ENCODE measurements at places on chromosomes 3 and 15. TPM values are rescaled to one million over a fixed set of nuclear protein-coding genes. Genes with fewer than 3 reads are reported as not detected.

- no peak for DNase-seq
- H3K4me3 ChIP-seq = no peak overlapping the region
- no peaks in the 10 kb centered on the region for H3K4me1 ChIP-seq
- no peaks in the 10 kb centered on the region for H3K36me3 ChIP-seq
- no peaks in the 10 kb centered on the region for H3K27me3 ChIP-seq
- no peak overlapping the region for H3K27ac ChIP-seq
Measured at GRCh38 chr15:46872981-46873330, 844.3 kb upstream of the SEMA6D start.

DNA sequence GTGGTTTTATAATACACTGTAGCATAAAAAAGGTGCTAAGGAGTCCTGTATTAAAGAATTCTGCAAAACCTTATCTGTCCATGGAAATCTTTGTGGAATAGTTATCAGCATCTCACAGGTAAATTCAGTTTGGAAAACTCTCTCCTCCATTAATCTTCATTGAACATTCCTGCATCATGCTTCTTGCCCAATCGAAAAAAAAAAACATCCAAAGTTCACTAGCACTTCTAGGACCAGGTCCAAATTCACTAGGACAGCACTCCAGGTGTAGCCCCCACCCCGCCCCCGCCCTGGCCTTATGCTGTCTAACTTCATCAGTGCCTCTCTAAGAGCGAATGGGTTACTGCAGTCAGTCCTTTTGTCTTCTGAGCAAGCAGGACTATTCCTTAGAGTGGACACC is 138.6 kb downstream of the PLD1 start:
- no peak overlapping the region for H3K4me3 ChIP-seq
- no peak for DNase-seq
- H3K36me3 ChIP-seq = peaks cover 10% of the 10 kb centered on the region
- no peak overlapping the region for H3K27ac ChIP-seq
- H3K27me3 ChIP-seq = no peaks in the 10 kb centered on the region
- H3K4me1 ChIP-seq = no peaks in the 10 kb centered on the region

DNA sequence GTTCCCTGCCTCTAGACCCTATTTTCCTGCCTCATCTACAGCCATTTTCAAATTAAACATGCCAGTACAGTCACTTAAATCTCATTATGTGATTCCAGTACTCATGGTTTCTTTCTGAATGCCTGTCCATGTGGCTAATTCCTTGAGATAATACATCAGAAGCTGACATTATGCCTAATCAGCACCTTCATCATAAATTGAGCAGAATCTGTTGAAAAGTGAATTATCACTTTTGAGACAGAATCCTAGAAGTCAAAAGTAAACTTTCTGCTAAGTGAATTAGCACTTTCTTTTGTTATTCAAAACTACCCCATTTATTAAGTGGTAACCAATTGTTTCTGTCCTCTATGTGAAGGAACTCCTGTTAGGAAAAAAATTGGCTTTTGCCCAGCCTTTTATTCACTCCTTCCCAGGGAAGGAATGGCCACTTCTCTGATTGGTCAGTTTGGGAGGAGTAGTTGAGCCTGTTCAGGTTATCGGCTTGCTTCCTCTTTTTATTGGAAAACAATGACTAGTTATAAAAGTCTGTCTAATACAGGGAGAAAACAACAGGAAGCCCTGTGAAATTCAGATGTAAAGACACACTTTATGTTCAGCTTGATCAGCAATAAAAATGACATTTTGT is 40.5 kb downstream of the OSTN start:
- peak; percentile 91 for DNase-seq
- peaks cover 45% of the 10 kb centered on the region for H3K4me1 ChIP-seq
- peak overlapping the region; percentile 21 for H3K4me3 ChIP-seq
- no peaks in the 10 kb centered on the region for H3K36me3 ChIP-seq
- H3K27ac ChIP-seq = peak overlapping the region; percentile 86

DNA sequence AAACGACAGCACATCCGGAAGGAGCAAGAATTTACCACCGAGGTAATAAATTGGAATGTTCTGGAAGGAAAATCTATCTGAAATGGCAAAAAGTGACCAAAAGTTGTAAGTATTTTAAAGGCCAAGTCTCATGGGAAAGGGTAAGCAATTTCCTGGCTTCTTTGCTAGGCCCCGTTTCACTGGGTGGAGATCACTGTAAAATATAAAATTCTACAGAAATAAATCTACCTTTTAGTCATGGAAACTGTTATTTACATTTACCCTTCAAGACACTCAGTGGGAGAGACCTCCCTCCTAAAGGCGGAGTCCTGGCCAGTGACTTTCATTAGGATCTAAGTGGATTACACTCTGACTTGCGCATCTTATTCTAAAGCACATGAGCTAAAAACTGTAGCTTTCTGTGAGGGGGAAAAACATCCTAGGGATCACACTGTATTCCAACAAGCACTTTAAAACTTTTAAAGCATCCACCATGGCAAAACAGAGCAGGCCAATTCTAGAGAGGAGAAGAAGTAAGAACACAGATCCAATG is 28.8 kb downstream of the LYZL4 start:
- peaks cover 3% of the 10 kb centered on the region for H3K27me3 ChIP-seq
- no peaks in the 10 kb centered on the region for H3K36me3 ChIP-seq
- H3K4me3 ChIP-seq = no peak overlapping the region
- no peaks in the 10 kb centered on the region for H3K4me1 ChIP-seq
- H3K27ac ChIP-seq = no peak overlapping the region

Gene LRTM1
- total RNA-seq = not detected

Gene ADGRG7
- total RNA-seq = not detected

Gene HRG
- total RNA-seq = not detected

Gene PLXNB1
- 43.1 TPM for total RNA-seq

DNA sequence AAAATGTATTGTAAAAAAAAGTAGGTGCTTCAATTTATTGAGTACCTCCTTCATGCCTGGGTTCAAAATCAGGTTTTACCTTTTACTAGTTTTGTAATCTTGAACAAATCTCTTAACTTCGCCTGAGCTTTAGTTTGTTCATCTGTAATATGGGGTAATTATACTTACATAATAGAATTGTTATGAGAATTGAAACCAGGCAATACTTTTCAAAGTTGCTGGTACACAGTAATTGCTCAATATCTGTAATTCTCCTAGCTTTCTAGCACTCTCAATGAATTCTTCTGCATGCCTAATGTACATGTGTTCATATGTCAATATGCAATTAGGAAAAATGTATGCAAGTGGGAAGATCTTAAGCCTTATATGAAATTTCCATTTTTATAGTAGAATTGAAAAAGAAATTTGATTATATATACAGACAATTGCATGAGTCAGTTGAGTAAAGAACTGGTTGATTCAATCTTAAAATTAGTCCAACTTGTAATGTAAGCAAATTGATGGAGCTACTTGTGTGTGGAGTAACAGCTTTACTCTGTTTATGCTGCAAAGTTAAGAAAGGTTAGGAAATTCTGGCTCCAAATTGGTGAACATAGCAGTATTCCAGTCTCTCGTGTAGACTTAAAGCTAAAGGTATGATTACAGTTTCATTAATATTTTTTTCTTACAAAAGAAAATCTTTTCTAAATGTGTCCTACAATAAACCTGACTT is 4.1 kb downstream of the TNFSF10 start:
- no peak overlapping the region for H3K4me3 ChIP-seq
- peaks cover 31% of the 10 kb centered on the region for H3K4me1 ChIP-seq

DNA sequence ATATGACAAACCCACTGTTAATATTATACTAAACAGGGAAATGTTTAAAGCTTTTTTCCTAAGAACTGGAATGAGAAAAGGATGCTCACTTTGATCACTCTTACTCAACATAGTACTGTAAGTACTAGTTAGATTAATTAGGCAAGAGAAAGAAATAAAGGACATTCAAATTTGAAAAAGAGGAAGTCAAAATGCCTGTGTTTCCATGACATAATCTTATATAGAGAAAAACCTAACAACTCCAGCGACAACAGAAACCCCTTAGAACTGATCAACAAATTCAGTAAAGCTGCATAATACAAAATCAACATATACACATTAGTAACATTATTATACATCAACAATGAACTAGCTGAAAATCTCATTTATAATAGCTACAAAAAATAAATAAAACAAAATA is 200.6 kb upstream of the ROBO1 start:
- no peaks in the 10 kb centered on the region for H3K36me3 ChIP-seq
- H3K27ac ChIP-seq = no peak overlapping the region
- no peak overlapping the region for H3K4me3 ChIP-seq
- no peak for DNase-seq
- no peaks in the 10 kb centered on the region for H3K27me3 ChIP-seq

DNA sequence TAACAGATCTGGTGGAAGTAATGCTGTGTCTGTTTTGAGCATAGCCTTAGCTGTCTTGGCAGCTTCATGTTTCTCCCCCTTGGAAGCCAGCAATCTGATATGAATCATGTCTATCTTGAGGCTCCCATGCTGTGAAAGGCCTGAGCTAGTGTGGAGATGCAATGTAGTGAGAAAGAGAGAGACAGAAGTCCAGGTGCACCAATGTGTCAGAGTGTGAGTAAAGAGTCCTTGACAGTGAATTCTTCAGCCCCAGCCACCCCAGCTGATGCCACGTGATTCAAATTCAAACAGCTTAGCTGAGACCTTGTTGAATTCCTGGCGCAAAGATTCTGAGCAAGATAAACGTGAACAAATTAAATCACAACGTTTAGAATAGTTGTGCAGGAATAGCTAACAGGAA is 704.2 kb downstream of the EDEM1 start:
- no peaks in the 10 kb centered on the region for H3K36me3 ChIP-seq
- H3K4me1 ChIP-seq = no peaks in the 10 kb centered on the region
- H3K27ac ChIP-seq = no peak overlapping the region
- no peaks in the 10 kb centered on the region for H3K27me3 ChIP-seq
